Activated CD4-positive, alpha-beta T cell treated with anti-CD3 and anti-CD28 coated beads for 36 hours (primary cell): ENCODE measurements at places on chromosomes 5 and 9.

DNA sequence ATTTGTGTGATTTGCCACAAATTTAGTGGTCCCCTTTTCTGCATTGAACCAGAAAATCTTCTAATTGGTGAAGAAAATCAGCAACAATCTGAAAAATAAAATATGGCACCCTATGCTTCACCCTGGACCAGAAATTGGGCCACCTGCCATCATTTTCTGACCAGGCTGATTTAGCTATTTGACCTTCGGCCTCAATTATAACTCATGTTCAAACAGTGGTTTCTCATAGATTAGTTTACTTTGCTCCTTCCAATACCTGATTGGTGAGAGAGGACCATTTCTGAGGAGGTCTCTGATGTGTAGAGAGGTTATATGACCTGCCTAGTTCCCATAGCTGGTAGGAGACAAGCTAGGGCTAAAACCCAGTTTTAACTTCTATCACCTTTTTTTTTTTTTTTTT is 59.0 kb downstream of the PTTG1 start:
- no peak for DNase-seq

GRCh38 chr9:129458663-129459546 is 162.0 kb downstream of the C9orf50 start:
- peak; percentile 57 for DNase-seq

GRCh38 chr5:170297589-170298462 is at the start of gene LCP2:
Gene LCP2 (minus strand): TSS chr5:170297777. CDS start chr5:170297611, 166 bp downstream.
- peak; percentile 72 for DNase-seq

- peak; percentile 10 for DNase-seq
Observed at GRCh38 chr5:136079195-136079985, 50.6 kb downstream of the TGFBI start.

DNA sequence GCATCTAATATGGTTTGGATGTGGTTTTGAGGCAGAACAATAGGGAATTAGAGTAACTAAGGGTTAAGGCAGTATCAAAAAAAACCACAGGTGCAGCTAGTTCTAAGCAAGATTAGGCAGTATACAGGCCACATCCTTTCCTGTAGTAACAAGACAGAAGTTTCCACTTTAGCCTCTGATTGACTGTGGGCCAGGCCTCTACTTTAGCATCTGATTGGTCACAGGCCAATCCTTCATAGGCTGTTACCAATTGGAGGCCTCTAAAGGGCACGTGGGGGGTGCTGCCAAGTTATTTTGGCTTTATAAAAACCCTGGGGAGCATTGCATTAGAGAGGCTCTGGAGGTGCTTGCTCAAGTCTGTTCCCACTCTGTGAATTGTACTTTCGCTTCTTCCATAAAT is 144.1 kb upstream of the ST8SIA4 start:
- no peak for DNase-seq

DNA sequence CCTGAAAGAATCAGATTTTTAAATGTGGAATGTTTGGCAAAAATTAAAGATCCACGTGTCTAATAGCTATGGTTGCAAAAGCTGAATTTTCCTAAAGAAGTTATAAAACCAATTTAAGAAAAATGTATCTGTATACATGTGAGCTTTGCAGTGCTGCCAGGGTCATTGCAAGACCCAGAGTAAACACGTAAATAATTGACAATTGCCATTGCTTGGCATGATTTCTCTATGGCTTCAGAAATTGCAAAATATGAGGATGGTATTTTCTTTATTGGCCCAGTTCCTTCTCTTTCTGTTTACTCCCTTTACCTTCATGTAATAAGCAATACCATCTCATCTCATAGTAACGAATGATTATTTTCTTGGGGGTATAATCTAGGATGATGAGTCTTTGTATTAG is 123.9 kb downstream of the ERCC6L2 start:
- DNase-seq, result no peak

GRCh38 chr5:169817031-169817430 is 163.3 kb downstream of the INSYN2B start:
- no peak for DNase-seq

DNA sequence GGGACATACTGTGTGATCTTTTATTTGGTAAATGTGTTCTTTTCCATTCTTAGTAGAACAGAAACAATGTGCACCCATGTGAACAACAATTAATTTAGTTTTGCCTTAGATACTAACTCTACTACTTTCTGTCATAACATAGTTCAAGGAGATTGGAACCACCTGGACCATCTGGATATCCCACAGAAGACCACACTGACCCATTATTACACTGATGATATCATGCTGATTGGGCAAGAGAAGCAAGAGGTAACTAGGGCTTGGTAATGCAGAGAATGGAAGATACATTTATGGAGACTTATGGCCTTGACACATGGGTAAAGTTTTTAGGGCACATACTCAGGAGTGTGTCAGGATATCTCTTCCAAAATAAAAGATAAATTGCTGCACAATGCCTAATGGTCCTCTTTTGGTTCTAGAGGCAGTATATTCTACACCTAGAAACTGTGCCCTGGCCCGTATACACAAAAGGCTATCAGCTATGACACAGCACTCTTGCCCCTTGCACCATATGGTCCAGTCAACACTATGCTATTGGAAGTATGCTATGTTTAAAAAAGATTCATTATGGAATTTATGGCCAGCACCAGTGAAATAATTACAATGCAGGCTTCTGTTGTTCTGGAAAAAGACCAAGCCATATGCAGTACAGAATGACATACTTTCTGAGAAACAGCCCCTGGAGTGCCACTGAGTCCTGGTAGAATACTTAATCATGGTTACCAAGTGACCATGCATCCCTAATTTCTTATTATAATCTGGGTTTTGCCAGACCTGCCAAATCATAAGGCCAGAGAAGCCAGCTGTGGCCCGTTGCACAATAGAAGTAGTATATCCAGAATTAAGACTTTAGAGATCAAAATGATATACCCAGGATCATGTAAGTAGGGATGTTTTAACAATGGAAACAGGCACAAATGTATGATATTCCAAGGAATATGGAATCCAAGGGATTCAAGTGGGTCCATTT is 41.6 kb upstream of the MROH2B start:
- no peak for DNase-seq

GRCh38 chr5:35502206-35502605 is 115.5 kb upstream of the SPEF2 start:
- DNase-seq, result no peak

- DNase-seq, result no peak
Observed at GRCh38 chr9:124507880-124508423, 753 bp upstream of the NR5A1 start.

GRCh38 chr5:151141535-151141934 is 16.0 kb downstream of the ANXA6 start:
- peak; percentile 82 for DNase-seq

- no peak for DNase-seq
Observed at GRCh38 chr5:130111746-130112145, 207.5 kb downstream of the CHSY3 start.

- DNase-seq, result no peak
Observed at GRCh38 chr9:20863945-20864344, 167.5 kb downstream of the HACD4 start.

GRCh38 chr5:130066644-130067043 is 162.4 kb downstream of the CHSY3 start:
- no peak for DNase-seq

DNA sequence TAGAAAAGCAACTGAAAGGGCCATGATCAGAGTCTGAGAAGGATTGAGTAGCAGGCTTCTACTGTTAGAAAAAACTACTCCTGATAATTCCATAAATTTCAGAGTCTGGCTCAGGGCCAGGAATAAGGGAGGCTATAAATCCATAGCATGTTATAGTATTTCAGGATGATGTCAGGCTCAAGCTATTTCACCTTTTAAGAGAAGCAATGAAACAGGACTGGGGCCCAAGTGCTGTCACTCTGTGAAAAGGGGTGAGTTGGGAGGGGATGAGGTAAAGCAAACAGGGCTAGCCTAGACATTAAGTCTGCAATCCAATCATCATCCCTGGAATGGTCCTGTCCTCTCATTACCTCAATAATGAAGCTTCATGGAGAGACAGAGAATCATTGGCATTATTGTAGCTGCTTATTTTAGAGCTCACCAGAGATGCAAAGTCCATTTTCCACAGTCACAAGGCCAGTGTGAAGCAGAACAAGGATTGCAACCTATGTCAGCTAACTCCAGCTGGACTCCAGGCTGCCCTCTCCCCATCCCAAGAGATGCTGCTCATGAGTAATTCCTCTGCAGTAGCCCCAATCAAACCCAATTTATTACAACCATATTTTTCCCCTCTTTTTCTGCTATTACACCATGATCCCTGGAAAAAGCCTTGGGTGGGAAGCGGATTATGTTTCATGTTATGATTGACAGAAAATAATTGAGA is 56.0 kb downstream of the PAPPA start:
- DNase-seq, result no peak

DNA sequence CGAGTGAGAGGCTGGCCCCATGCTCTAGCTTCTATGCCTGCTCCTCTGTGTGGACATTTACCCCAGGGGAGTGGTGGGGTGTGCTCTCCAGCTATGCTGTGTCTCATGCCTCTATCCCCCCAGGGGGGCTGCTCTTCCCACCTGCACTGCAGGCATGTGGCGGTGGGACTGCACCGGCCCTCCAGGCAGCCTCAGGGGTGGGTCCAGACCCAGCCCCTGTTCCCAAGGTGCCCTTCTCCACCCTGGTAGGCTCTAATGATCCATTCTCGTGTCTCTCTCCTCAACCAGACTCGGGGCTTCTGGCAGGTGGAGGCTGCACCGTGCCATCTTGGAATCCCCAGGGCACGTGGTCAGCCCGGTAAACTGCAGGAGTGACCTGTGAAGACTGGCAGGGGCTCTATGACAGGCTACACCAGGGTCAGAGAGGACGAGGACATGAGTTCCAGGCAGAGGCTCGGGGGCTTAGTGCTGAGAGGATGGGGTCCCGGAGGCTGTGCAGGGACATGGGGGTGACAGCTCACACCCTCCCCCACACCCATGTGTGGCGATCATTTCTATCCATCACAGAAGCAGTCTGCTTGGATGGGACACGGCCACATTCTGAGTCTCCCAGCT is 22.7 kb upstream of the COL5A1 start:
- DNase-seq, result no peak

DNA sequence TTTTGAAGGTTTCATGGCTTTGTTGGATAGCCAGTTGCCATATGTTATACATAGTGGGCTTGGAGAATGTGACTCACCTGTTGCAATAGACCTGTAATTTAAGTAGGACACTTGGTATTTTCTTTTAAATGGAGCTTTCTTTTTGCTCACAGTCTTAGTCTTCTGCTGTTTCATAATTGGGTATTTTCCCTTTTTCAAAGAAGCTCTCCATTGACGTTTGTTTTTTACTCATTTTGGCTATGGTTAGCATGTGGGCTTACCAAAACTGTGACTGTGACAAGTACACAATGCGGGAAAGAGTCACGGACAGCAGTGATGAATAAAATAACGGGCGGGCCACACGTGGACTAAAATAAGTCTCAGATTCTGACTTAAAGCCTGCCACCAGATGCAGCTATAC is 23.2 kb upstream of the RNF20 start:
- DNase-seq, result peak; percentile 47

DNA sequence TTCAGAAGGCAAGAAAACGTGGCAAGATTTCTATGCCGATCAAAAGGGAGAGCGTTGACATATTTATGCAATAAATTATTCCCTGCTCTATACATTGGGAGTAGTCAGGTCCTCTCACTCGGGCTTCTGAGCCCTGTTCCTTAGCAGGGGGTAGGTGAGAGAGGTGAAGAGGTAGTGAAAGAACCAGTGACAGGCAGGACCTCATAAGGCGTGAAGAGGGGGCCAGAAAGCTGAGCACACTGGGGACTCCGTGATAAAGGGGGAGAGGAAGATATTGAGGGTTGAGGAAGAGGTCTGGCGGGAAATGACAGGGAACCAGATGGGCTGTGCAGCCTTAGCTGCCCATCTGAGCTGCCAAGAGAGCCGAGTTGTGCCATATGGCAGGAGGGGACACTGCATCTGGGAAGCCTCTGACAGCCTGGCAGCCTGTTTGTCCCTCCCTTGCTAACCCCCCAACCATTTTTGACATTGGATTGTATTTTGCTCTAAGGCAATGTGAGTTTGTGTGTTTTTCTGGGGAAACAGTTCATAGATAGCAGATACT is 782 bp upstream of the CDC20B start:
- DNase-seq, result peak; percentile 9

DNA sequence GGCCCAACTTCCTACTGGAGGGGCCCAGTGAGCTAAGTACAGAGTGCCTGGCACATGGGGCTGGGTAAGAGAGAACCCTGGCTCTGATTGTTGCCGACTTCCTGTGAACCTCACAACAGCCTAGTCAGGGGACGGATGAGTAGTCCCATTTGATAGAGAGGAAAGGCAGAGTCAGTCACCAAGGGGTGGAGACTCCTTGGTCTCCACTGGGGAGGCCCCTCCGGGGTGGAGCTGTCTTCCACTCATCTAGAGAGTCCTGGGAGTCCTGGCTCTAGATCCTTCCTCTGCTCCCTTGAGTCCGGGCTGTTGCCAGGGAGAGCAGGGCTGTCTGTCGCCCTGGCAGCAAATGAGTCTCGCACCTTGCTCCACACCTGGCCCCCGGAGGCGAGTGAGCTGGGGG is 8.0 kb downstream of the GRK6 start:
- peak; percentile 87 for DNase-seq

GRCh38 chr9:33408087-33408486 is 5.7 kb upstream of the AQP7 start:
- DNase-seq, result no peak

DNA sequence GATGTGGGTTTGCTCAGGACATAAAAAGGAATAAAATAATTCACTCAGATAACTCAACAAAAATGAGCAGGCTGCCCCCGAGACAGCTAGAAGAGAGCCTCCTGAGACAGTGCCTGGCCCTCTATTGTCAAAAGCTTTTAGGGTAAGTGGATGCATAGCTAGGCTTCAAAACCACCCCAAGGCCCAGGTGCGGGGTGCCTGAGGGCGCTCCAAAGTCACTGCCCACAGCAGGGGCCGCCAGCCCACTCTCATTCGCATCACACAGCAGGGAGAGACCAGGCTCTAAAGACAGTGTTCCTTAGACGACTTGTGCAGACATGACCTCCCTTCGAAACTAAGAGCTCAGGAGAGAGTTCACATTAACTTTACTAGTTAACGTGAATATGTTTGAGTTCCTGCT is 271.5 kb downstream of the FSTL4 start:
- DNase-seq, result no peak

- no peak for DNase-seq
Observed at GRCh38 chr9:71814815-71815214, 46.5 kb upstream of the CEMIP2 start.

GRCh38 chr5:61754792-61755191 is 422.7 kb downstream of the ZSWIM6 start:
- no peak for DNase-seq

DNA sequence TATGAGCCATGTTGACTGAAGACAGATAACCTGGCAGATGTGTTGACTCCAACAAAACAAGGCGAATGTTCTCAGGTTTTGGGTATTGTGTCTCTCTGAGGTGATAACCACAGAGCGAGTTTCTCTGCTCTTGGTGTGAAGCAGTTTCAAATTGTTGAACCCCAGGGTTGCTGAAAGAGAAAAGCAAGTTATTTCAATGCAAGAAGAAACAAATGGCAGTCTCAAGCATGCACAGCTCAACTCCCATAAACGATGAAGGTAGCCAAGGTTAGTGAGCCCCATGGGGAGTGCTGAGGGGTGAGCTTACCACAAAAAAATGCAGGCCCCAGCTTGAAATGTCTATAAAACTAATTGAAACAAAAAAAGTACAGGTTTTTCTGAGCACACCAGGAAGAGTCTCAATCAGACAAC is 220.8 kb upstream of the DAPK1 start:
- peak; percentile 13 for DNase-seq
